ENCODE measurements at places on chromosomes 2 and 18.
A peak's percentile ranks its signal among the peaks of the same experiment; 100 is the strongest.

- no peak for DNase-seq
Observed at GRCh38 chr2:134393075-134393461, 139.2 kb downstream of the MGAT5 start.

GRCh38 chr2:27799646-27800010 is 28.1 kb downstream of the MRPL33 start:
- DNase-seq: no peak

DNA sequence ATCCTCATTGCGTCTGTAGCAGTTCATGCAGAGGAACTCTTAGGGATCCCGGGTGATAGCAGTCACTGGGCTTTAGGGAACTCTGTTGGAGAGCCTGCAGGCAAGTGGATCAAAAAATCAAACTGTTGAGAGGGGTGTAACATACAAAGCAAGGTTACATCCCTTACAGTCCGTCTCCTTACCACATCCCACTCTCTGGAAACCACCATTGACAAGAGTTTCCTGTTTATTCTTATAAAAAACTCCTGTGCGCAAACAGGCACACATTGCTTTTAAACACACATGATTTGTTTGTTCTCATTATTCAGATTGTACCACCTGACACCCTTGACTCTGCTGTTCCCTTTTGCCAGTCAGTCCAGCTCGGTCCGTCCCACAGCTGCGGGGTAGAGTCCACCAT is 137.7 kb downstream of the LTBP1 start:
- no peak for DNase-seq

DNA sequence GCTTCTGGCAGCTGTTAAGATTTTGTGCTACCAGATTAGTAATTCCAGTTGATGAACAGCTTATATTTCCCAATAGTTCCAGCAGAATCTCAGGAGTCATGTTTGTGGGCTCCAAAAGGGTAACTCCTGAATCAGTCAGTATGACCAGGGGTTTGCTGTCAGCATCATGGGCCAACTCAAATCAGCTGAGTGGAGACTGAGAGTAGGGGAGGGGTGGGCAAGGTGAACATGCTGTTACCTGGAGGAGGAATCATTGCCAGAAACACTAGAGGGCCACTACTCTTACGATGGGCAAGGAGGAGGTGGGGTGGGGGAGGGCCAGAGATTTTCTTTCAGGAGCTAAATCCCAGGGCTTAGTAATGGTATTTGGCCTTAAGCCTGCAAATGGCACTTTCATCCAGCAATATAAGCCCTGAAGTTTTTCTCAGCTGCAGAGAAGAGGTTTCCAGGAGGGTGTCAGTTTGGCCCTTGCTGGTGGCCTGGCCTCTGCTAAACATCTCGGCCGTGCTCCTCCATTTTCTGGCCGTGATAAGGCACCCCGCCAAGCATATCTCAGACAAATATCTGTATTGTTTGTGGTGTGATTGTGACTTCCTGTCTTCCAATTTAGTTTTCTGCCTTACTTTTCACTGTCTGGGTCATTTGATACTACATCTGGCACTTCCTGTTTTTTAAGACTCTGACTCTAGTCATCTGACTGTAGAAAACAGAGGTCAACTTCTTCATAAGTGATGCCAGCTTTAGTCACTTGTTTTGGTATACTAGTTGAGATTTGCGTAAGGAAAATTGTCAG is 120.5 kb upstream of the CXCR4 start:
- DNase-seq: peak; percentile 87

All from SIG-M5 (cell line).